ENCODE measurements at places on chromosomes 5 and 9.
A peak's percentile ranks its signal among the peaks of the same experiment; 100 is the strongest.

GRCh38 chr5:45162974-45163373 lies 354.2 kb downstream of the MRPS30 start:
- no peak for DNase-seq

GRCh38 chr9:20242510-20243189 lies 379.6 kb downstream of the MLLT3 start:
- DNase-seq, result no peak

DNA sequence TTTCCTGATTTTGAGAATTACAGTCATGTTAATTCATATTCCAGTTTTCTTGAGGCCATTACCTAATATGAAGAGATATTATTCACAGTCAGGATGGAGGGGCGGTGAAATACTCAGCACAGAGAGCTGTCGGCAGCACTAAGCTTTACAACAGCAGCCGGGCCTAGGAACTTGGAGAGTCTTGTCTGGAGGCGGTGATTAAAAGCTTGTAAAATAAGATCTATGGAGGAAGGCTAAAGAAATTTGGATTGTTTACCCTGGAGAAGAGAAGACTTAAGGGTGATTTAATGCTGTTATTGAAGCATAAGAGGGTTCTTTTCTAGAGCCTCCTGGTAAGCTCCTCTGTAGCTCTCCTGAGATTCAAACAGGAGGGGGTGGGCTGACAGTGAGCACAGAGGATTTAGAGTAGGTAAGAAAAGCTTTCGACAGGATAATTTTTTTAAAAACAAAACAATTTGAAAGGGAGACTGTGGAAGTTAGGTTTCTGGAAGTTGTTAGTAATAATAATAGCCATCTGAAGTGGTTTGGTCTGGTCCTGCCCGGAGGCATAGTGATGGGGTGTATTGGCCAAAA lies 406.3 kb upstream of the ADAMTSL1 start:
- DNase-seq, result no peak

GRCh38 chr5:39891376-39891775 lies 466.6 kb upstream of the DAB2 start:
- DNase-seq, result no peak

DNA sequence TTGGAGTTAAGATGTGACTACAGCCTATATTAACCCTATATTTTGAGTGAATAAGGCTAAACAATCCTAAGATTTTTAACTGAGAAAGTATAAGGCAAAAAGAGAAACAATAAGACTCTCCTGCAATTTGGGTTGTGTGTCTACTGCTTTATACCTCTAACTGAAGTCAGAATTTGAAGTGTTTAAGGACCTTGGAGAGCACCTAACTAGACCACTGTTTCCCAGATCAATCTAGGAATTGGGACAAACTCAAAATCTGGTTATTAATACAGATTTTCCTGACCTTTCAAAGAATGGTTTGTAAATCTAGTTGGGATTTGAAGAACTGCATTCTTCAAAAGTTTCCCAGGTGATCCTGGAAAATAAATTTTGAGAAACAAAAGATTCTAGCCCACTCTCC lies 42.1 kb downstream of the GABRA1 start:
- no peak for DNase-seq

DNA sequence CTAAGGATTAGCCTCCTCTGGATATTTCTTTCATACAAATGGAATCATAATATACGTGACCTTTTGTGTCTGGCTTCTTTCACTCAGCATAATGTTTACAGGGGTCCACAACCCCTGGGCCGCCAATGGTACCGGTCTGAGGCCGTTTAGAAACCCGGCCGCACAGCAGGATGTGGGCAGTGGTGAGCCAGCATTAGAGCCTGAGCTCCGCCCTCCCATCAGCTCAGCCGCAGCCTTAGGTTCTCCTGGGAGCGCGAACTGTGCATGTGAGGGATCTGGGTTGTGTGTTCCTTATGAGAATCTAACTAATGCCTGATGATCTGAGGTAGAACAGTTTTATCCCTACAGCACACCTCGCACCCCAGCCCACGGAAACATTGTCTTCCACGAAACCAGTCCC lies 229.7 kb downstream of the ICE1 start:
- no peak for DNase-seq

DNA sequence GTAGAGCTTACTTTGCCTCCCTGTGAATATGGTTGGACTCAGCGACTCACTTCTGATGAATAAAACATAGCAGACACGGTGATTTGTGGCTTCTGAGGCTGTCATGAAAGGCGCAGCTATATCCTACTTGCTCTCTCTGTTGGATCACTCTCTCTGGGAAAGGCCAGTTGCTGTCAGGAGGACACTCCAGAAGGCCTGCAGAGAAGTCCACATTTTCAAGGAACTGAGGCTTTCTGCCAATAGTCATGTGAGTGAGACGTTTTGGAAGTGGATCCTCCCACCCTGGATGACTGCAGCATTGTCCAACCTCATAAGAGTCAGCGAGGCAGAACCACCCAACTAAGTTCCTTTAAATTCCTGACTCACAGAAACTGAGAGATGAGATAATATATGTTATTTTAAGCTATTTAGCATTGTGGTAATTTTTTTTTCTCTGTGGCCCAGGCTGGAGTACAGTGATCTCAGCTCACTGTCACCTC lies 156.0 kb upstream of the MAST4 start:
- DNase-seq, result peak; percentile 62

- no peak for DNase-seq
These were observed 186.8 kb downstream of the SEMA5A start for GRCh38 chr5:9358961-9359685.

DNA sequence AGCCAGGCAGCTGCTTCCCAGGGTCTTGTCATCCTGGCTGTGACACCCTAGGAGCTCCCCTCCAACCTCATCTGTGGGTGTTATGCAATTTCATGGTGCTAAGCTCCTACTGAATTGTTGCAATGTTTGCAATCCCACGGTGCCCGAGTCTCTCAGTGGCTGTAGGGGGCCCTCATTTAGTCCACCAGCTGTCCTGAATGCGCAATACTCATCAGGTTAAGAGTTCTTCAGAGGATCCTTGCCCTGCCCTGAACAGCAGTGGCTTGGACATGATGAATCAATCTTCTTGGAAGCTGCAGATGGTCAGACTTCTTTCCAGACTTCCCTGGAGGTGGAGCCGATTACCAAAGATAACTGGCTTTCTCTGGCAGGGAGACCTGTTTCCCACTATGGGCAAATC lies 584.1 kb downstream of the CCDC171 start:
- DNase-seq, result no peak

DNA sequence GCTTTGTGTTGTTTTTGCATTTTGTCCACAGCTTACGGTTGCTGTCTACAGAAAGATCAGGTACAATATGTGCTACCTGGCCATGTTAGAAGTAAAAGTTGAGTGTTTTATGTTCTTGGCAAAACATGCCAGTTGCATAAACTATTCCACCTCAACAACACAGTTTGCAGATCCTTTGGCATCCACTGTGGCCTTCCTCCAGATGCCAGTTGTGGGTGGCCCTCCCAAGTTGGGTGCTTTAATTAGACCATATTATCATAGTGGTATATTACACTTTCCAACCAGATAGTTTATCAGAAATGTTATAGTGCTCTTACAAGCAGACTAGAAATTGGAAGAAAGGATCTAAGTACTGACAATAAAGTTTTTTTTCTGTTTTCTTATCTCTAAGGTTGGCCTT lies 386.9 kb upstream of the KCNN2 start:
- DNase-seq, result no peak

DNA sequence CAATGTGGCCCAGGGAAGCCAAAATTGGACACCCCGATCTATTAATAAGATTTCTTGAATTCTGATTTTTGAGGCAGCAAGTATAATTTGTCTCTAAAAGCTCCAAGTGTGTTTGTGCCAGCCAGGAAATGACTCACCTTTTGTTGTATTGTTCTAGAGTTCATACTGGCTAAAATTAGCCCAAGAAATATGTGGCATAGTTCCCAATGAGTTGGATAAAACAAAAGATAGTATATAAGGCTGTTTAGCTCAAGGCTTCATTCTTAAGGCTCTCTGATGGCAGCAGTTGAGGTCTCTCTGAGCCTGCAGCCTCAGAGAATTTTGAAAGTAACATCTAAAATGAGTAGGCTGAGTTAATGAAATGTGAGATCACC lies 21.6 kb downstream of the HMGXB3 start:
- no peak for DNase-seq

- DNase-seq, result no peak
These were observed 129.0 kb downstream of the PIK3R1 start for GRCh38 chr5:68344447-68345111.

DNA sequence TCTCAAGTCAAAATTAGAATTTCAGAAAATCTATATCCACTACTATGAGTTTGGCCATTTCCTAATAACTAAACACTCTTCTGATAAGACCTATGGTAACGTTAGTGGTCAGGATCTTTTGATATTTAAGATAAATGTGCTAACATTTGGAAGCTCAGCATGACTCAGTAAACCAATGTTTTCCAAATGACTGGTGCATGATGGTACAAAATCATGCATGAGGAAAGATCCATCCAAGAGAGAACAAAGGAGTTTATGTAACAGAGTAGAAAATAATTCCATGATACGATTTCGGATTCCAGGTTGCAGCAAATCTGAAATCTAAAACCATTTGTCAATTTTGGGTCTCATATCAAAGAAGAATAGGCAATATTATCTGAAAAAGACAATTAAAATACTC lies 279.2 kb downstream of the NSG2 start:
- DNase-seq, result no peak

DNA sequence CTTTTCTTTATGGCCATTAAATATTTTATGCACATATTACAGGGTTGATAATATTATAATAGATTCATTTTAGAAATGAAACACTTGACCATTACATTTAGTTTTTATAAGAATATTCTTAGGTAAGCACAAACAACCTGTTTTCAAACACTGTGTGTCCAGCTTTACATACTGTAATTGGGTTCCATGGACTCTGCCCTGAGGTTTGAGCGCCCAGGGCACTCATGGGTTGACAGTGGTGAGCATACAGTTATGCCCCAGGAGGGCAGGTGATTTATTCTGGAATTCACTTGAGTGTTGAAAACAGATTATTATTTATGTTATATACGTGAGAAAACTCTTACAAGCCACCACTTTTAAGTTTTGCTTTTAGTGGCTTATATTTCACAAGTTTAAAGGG lies 33.7 kb downstream of the TRIO start:
- no peak for DNase-seq
